ENCODE measurements at places on chromosomes 2 and 18.

DNA sequence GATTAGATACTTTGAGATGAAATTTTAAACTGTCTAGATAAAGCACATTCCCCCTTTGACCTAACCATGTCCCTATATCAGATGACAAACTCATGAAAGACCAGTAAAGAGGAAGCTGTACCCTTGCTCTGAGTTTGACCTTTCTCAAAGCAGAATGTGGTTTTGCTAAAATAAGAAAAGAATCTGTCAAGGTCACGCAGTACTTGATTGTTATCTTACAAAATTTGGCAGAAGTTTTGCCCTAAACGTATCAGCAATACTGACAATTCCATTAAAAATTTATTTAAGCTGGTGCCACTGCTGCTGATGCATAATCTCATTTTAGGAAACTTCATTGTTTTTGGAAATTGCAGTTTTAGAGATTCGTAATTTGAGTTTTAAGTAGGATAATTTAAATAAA lies 31.2 kb upstream of the GALM start:
- DNase-seq, result no peak

GRCh38 chr2:235752846-235753245 lies 259.0 kb downstream of the AGAP1 start:
- no peak for DNase-seq

DNA sequence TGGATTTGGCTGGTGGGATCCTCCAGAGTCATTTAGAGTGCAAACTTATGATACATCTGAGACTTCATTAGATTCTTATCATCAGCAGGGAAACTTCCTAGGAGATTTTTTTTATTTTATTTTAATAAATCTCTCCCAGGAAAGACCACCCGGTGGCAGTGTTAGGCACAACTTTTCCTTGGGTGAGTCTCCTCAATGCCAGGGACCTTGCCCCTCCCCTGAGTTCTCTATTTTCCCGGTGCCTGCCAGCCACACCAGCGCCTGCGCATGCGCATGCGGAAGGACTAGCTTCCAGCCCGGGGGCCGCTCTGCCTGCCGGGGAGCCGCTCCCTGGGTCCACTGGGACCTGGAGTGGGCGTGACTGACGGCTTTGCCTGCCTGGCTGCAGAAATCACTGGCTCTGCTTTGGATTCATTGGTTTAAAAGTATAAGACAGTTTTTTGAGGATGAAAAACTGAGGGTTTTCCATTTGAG lies 86.6 kb downstream of the TMEM182 start:
- DNase-seq, result no peak

DNA sequence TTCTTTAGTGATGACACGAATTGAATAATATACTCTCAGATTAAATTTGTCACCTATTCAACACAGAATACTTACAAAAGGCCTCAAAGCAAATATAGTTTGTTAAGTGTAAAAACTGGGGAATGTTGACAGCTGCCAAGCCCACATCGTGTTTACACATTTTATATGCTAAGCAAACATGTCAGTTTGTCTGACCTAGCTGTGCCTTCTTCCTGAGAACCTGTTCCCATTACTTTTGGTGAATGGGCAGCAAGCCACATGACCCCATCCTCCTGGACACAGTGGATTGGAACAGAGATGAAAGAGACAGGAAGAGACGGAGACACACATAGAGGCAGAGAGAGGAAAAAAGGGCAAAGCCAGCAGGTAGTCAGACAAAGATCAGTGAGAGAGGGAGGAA lies 22.9 kb upstream of the CUL3 start:
- DNase-seq, result no peak

Data from activated naive CD4-positive, alpha-beta T cell treated with Interleukin-2 at 50 U/mL for 16 hours (primary cell).